ENCODE measurements at places on chromosomes 7 and 10.

DNA sequence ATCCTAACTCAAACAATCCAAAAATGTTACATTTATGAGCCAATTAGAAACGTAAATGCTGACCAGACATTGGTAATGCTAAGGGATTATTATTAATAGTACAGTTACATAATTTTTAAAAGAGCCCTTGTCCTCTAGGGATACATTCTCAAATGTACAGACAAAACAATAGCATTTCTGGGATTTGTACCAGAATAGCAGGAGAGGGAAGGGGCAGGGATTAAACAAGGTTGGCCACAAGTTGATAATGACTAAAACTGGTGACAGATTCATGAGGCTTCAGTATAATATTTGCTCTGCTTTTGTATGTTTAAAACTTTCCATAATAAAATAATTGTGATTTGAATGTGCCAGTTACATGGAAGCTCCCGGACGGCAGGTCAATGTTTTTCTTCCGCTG, 27.0 kb downstream of the HSPA12A start:
- DNase-seq = no peak

DNA sequence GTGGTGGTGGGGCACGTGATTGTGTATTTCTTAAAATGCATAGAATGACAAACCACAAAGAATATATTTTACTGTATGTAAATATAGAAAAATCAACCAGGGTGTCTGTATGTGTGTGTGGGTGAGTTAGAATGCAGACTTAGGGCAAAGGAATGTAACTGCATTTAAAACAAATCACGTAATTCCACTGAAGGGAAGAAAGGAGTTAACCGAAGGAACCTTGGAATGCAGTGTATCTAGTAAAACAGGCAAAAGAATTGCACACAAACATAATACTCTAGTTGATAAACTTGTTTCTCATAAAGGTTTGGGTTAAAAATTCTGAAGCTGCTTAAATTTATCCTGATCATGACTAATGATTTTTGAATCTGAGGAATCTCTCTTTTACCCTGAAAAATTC, 134.9 kb downstream of the ADRA2A start:
- DNase-seq = no peak

DNA sequence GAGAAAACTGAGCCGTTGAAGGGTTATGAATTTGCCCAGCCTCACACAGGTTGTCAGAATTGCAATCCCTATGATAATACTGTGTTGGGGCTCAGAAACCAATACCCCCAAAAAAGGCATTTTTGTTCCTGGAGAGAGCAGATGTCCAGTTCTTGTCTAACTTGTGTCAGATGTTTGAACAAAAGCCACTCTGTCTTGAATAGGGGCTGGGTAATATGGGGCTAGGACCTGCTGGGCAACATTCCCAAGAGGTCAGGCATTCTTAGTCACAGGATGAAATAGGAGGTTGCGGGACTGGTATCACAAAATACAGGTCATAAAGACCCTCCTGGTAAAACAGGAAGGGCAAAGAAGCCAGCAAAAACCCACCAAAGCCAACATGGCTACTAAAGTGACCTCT, 482.1 kb downstream of the IPMK start:
- DNase-seq = no peak

DNA sequence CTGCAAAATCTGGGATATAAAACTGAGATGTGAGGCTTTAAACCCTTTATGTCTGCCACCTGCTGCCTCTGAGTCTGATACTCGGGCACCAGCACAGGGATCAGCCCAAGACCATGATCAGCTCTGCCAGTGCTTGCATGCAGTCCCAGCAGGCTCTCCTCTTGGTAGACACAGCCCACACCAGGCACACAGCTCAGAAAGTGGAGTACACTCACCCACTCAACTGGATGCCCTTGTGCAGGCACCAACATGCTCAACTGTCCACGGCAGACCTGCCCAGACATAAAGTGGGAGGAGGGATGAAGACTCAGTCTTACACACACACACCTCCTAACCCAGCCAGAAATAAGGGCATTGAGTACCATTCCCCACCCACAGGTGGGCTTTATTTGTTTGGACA, 18.2 kb upstream of the MYH16 start:
- no peak for DNase-seq

DNA sequence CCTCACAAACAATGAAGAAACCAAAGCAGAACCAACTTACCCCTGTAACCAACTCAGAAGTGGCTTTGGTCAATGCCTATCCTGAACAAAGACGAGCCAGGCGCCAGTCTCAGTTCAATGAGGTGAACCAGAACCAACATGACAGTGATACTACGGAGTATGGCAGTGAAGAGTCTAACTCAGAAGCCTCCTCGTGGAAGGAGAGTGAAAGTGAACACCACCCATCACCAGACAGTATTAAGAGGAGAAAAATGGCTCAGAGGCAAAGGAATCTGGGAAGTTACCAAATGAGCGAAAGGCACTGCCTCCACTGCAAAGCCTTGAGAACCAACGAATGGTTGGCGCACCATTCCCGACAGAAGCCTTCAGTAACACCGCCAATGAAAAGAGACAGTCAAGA, 8.4 kb downstream of the SSMEM1 start:
- DNase-seq = no peak

- DNase-seq = no peak
Measured at GRCh38 chr10:79399223-79399831, 46.1 kb downstream of the ZCCHC24 start.

GRCh38 chr10:88911116-88911515, 31.1 kb downstream of the STAMBPL1 start:
- no peak for DNase-seq

GRCh38 chr7:118352867-118353453, 128.5 kb downstream of the ANKRD7 start:
- DNase-seq = no peak

- no peak for DNase-seq
Measured at GRCh38 chr10:114674346-114674745, 16.3 kb upstream of the ABLIM1 start.

- DNase-seq = no peak
Measured at GRCh38 chr7:25716421-25716820, 435.6 kb upstream of the NFE2L3 start.

GRCh38 chr10:132861116-132861691, 75.3 kb upstream of the NKX6-2 start:
- DNase-seq = no peak

DNA sequence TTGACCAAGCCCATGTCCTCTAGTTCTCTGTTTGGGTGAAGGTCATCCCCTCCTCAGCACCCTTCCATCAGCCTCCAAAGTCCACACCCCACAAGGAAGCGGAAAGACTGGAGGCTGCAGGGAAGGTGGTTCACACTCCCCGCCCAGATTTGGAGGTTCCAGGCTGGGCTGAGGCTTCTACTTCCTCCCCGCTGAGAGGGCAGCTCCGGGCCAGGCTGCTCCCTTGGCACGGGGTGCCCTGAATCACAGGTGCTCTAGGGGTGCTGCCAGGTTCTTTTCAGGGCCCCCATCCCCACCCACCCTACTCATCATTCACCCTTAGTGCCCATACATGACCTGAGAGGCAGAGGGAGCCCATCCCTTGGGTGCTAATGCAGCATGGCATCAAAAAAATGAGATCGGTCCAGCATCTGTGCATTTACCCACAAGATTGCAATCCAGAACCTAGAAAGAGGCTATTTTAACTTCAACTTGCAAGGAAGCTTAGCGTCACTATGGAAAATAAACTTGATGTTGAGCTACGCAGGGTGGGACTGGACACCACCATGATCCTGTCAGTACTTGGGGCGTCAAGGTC, 47.3 kb upstream of the ZMIZ1 start:
- DNase-seq = no peak

- no peak for DNase-seq
Measured at GRCh38 chr10:69097729-69098128, 9.8 kb downstream of the SRGN start.

GRCh38 chr7:40297741-40298311, 163.0 kb downstream of the SUGCT start:
- no peak for DNase-seq

GRCh38 chr7:2640482-2640830, 8.7 kb downstream of the TTYH3 start:
- no peak for DNase-seq

- DNase-seq = no peak
Measured at GRCh38 chr10:85864173-85864549, 502.4 kb downstream of the GRID1 start.

GRCh38 chr7:47392241-47392759, 189.6 kb downstream of the TNS3 start:
- no peak for DNase-seq

DNA sequence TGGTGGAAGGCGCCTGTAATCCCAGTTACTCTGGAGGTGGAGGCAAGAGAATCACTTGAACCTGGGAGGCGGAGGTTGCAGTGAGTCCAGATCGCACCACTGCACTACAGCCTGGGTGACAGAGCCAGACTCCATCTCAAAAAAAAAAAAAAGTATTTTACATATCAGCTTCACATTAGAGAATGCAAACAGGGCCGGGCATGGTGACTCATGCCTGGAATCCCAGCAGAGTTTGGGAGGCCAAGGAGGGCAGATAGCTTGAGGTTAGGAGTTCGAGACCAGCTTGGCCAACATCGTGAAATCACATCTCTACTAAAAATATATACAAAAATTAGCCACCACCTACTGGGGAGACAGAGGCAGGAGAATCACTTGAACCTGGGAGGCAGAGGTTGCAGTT, 31.6 kb downstream of the USP54 start:
- no peak for DNase-seq

- no peak for DNase-seq
Measured at GRCh38 chr10:82084904-82085303, 209.9 kb downstream of the NRG3 start.

DNA sequence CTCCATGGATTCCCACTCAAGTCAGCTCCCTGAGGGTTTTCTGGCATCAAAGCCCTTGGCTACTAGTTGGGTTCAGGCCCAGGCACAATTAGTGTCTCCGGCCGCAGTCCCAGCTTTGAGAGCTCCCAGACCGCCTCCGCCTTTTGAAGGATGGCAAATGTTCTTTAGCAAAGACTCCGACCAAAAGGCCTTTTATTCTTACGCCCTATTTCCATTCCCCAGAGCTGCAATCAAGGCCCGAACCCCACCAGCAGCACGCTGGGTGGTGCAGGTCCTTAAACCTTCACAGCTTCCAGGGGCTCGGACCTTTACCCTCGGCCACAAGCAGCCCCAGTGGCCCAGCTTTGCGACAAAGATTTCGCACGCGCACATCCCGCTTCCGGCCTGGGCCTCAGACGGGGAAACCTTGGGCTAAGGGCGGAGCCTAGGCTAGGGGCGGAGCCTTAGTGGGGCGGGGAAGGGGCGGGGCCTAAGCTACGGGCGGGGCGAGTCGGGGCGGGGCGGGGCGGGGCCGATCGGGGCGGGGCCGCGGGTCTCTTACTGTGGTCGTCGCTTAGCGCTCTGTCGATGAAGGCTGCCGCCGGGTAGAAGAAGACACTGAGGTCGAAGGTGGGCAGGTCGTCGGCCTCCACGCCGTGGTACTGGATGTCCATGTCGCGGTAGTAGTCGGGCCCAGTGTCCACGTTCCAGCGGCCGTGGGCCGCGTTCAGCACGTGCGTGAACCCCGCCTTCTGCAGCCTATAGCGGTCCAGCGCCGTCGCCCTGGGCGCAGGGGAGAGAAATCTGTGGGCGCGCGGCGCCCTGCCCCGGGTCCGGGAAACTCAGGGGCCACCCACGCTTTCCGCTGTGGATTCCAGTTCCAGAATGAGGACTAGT, 68.0 kb upstream of the SAMD8 start:
- DNase-seq = peak; percentile 17

GRCh38 chr7:32257621-32258020, 187.4 kb upstream of the PDE1C start:
- DNase-seq = no peak

Measured in activated CD8-positive, alpha-beta memory T cell treated with anti-CD3 and anti-CD28 coated beads for 1 hour (primary cell).